ENCODE measurements at places on chromosomes 1 and 21.

GRCh38 chr1:77831976-77832711 lies 52.7 kb downstream of the MIGA1 start:
- peak; percentile 76 for DNase-seq

DNA sequence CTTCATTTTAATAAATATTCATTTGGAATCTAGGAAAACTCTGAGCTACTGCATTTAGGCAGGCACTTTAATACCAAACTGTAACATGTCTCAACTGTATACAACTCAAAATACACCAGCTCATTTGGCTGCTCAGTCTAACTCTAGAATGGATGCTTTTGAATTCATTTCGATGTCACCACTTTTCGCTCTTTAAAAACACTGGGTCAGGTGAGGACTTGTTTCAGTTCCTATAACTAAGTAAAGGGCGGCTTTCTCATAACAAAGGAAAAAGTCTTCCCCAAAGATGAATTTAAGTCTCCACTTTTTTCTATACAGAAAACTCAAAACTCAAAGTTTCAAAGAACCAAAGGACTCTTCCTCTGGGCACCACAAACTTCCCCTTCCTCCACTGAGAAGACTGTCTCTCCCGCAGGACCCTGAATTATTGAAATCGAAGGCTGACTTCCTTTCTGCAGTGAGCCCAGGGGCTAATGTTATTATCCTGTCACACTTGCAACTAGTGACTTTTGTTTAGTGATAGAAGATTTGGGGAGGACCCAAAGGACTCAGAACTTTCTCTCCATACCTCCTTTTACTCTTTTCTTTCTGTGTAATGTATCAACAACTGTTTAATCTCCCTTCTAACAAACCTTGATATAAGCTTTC lies 9.7 kb upstream of the DHX9 start:
- no peak for DNase-seq

GRCh38 chr1:115136106-115136505 lies 46.8 kb upstream of the TSPAN2 start:
- no peak for DNase-seq

GRCh38 chr1:153250166-153250565 lies 9.3 kb upstream of the LORICRIN start:
- no peak for DNase-seq

DNA sequence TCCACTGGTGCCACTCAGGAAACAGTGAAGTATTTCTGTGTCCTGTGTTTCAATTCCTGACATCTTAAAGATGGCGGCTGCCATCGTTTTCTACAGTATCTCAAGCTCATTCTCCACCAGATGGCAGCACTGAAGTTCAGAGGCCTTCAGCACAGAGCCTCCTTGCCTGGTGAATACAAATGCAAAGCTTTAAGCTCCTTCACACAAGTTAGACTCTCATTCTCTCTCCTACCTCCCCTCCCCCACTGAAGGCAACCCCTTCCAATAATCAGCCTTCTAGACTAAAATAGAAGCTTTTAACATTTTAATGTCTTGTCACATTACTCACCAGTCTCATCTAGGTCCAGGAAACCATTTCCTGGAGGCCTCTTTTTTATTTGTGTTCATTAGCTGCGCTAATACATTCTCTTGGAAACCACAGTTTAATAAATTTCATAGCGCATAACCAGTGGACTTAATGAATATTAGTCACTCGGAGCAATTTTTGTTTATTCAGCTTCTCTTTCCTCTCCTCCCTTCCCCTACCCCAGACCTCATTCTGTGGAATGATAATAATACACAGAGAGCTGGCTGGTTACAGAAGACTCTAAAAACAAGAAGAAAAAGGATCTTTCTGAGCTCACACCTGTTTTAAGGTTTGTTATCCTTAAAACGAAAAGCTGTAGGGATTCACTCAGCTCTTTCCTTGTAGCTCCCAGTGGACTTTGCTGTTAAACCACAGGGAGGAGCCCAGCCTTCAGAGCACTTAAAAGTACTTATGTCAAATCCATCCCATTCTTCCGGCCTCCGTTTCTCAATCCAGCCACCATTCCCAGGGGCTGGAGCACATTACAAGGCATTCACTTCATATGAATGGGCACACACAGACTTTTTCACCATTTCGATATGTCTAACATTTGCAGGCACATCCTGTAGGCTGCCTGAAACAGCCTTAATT lies 384.9 kb downstream of the HLX start:
- DNase-seq = peak; percentile 94

DNA sequence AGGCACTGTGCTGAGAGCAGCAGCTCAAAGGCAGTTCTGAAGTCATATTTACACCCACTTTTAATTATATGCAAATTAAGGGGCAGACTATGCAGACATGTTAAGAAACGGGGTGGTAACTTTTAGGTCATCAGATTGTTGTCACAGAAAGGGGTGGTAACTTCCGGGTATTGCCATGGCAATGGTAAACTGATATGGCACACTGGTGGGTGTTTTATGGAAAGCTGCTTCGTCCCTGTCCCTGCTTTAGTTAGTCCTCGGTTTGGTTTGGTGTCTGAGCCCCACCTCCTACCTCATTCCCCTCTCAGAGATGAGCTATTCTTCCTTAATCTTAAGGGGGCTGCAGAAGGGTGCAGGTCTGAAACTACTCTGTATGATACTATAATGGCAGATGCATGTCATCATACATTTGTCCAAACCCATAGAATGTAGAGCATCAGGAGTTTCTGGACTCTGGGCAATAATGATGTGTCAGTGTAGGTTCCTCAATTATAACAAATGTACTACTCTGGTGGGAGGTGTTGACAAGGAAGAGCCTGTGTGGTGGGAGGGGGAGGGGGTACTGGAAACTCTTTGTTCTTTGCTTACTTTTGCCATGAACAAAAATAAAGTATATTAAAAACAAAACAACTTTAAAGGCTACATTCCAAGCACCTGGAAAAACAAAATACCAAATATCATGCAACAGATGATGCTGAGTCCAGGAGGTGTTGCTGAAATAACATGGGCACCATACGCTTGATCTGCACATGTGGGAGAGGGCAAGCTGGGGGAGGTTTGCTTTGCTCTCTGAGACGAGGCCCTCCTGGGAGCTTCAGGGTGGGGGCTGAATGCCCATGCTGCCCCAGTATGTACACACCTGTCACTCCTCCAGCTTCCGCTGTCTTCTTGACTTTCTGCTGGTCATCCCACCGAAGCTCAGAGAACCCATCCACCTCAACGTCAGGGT lies 6.3 kb downstream of the PARP1 start:
- no peak for DNase-seq

DNA sequence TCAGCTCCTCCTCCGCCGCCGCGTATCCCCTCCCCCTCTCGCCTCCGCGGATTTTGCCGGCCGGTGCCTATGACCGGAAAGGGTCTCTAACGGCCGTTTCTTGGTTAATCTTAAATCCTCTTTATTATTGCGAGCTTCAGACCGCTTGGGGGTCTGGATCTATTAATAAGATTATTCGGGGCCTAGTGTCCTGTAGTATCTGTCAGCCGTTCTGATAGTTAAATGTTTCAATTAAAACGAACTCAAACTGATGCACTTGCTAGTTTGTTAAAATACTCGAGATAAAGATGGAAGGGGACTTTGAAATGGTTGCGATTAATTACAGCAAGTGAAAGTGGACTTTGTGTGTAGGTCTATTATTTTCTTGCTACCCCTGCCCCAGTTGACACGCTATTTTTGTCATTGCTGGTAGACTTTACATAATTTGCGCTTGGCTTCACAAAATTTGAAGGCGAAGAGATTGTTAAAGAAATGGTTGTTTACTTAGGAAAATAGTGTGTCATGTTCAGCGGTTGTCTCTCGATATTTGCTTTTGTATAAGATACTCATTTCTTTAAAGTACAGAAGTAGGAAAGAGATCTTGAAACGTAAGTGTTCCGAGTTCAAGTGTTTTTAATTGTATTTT lies 779 bp downstream of the SON start:
- DNase-seq = no peak

DNA sequence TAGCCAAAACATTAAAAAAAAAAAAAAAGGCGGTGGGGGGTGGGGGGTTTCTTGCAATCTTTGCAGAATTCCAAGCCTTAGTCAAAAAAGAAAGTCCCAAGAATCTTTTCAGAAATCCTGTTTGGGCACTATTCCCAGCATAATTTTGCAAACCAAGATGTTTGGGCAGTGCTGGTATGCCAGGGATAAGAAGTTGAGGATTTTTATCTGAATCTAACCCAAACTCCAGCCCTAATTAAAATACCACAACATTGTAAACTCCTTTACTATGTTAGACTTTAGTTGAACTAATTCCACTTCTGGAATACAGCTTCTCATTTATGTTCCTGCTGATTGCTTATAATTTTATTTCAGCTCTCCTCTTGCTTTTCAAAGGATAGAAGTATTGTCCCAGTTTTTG lies 504.1 kb upstream of the ADGRL2 start:
- DNase-seq = peak; percentile 76

- no peak for DNase-seq
These were observed 7.2 kb upstream of the IGSF3 start for GRCh38 chr1:116674751-116675150.

DNA sequence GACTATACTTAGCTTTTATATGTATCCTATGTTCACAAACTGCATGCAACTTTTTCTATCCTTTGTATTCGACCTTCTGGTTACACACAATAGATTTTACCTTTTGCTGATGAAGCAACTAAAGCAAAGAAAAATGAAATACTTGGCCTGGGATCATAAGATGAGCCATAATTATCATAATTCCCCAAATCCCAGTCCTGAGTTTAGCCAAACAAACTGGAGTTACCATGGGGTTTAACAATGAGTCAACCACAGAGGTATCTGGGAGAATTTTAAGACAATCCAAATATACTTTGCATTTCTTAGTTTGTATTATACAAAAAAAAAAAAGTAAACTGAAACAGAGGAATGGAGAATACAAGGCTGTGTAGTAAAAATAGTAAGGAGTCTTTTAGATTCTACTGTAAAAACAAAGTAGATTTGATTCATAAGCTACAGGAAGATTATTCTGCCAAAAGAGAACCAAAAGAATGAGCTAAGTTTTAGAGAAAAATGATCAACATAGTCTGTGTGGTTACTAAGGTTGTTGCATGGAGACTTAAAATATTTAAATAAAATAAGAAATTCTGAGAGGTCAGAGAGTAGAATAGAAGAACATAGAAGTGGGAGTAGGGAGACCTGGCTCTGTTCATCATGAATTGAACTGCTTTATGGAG lies 60.4 kb upstream of the GORAB start:
- peak; percentile 48 for DNase-seq

DNA sequence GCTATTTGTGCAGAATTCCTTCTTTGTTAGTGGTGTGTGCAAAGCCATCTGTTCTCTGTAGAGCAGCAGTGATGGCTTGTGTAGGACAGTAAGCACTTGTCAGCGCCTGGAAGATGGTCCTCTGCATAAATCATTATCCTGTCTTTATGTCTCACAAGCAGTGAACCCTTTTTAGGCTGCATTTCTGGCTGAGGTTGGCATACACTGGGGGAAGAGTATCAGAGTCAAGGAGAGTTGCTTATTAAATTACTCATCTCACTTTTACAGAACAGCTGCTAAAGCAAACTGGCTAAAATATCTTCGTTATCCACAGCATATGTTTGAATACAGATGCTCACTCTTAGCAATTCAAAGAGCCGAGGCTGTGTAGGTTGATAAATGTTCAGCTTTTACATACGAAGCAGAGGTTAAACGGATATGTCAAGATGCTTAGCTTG lies 54.6 kb upstream of the NCAM2 start:
- peak; percentile 7 for DNase-seq

- no peak for DNase-seq
These were observed 202.0 kb downstream of the AJAP1 start for GRCh38 chr1:4856396-4856795.

GRCh38 chr1:86155051-86155806 lies 1.3 kb downstream of the COL24A1 start:
- no peak for DNase-seq

DNA sequence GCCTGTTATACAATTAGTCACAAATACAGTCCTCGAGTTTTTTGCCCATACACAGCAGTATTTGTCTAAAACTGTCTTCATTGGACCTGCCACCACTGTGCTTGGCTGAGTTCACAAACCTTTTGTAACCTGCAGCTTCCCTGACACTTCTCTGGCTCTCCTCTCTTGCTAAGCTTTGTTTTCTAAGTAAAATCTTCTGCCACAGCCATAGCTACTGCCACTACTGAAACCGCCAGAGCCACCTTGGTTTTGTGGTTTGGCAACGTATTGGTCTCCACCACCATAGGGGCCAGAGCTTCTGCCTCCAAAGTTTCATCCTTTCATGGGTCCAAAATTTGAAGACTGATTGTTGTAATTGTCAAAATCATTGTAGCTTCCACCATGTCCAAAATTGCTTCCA lies 668.2 kb upstream of the BRINP3 start:
- no peak for DNase-seq

GRCh38 chr1:21910558-21911204 lies 26.4 kb downstream of the HSPG2 start:
- no peak for DNase-seq

DNA sequence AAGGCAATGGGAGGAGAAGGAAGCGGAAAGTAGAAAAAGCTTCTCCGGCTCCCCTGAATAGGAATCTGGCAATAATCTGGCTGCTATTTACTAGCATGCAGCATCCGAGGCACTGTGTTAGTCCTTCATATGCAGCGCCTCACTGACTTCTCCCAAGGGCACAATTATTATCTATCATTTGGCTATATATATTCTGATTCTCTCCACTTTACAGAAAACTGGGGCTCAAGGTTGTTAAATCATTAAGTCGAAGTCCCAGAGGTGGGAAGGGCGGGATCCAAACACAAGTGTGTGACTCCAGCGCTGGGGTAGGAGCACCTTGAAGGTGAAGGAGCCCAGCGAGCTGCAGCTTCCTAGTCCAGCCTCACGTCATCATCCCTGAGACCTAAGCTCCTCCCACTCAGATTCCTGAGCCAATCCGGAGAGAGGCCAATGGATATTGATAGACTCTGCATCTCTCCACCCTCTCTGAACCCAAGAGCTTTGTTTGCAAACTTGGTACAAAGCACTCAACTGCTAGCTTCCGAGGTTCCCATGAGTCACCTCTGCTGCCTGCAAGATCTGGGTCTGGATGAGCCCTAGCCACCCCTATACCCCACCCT lies 16.6 kb upstream of the EYA3 start:
- peak; percentile 12 for DNase-seq

DNA sequence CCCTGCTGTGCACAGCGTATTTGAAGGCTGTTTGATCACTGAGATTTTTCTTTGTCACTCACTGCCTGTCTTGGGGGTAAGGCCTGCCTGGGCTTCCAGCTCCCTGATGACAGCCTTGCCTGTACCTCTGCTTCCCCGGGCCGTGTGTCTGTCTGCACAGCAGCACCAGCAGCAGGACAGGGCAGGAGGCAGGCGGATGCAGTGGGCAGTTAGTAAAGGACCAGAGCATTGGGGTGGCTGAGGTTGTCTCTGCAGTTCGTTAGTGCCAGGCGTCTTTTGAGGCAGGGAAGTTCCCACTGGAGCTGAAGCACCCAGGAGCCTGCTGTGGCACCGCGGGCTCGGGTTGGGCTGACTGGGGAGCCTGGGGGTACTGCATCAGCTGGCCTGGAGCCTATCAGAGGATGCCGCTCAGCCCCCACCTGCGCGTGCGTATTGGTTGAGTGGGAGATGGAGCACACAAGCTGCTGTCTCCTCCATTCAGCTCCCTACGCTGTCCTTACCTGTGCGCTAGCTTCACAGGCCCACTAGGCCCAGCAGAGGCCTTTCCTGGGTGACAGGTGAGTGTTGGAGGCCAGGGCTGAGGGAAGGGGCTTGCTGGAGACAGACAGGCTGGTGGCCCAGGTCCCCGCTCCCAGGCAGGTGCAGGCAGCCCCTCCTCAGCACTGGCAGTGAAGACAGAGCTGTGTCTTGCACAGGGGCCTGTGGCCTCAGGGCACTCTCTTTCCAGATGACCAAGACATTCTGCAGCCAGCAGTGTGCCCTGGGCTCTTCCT lies 28.2 kb downstream of the SNAP47 start:
- DNase-seq = no peak

- DNase-seq = no peak
These were observed 101.1 kb downstream of the ZP4 start for GRCh38 chr1:237789619-237790018.

Data from fibroblast of gingiva (primary cell).